ENCODE measurements at places on chromosomes 12 and 14.

- DNase-seq: peak; percentile 38
Measured at GRCh38 chr14:50064993-50065392, 51.4 kb downstream of the VCPKMT start.

- DNase-seq: no peak
Measured at GRCh38 chr12:81150382-81150781, 72.5 kb downstream of the ACSS3 start.

DNA sequence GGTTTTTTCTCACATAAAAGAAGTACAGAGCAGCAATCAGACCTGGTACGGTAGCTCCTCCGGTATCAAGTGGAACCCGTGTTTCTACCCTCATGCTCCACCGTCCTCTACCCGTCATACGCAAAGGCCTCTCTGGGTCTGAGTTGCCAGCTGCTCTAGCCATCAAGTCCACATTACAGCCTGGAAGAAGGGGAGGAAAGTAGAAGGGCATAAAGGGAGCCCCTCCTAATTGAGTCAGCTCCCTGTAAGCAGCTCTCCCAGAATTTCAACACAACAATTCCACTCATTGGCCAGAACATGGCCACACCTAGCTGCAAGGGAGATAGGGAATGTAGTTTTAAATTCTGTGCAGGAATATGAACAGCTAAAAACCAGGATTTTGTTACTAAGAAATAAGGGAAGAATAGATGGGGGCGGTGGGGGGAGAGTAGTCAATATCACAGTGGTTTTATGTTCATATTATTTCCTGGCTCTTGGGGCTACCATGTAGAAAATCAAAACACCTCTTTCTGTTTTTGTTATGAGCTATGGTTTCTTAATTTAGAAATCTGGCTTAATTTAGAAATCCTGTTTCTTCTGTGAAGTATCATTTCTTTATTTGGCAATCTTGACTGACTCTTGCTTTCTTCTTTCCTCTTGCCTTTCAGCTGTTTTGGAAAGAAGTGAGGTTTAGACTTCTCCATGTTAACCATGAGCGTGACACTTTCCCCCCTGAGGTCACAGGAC, 103.9 kb downstream of the AKAP6 start:
- DNase-seq: no peak

DNA sequence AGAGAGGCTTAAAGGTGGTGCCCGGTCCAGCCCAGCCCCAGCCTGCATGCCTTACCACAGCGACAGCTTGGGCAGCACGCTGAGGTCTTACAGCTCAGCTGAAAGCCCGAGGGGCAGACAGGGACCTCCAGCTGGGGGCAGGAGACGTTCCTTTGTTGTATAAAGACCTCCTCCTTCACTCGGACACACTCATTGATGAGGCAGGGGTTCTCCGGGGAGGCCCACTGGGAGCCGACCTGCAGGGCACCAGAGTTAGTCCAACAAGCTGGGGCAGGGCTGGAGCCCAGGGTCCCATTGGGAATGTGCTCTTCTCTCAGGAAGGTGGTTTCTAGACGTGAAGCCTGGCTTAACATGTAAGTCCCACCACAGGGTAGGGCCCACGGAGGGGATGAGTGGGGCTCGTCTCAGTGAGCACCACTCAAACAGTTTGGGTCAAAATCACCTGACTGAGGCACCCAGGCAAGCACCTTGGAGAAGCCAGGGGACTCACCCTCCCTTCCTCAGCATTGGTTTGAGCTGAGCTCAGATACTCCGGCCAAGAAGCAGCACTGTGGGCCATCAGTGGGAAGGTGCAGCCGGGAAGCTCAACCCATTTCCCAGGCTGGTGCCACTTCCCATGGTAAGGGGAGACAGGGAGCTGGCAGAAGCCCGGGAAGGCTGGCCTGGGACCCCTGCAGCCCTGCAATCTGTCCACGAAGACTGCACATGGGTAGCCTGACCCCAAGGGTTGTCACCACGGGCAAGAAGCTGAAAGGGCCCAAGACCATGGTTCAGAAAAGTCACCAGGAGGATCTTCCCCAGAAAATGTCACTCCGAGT, 24.3 kb upstream of the ANO2 start:
- no peak for DNase-seq

DNA sequence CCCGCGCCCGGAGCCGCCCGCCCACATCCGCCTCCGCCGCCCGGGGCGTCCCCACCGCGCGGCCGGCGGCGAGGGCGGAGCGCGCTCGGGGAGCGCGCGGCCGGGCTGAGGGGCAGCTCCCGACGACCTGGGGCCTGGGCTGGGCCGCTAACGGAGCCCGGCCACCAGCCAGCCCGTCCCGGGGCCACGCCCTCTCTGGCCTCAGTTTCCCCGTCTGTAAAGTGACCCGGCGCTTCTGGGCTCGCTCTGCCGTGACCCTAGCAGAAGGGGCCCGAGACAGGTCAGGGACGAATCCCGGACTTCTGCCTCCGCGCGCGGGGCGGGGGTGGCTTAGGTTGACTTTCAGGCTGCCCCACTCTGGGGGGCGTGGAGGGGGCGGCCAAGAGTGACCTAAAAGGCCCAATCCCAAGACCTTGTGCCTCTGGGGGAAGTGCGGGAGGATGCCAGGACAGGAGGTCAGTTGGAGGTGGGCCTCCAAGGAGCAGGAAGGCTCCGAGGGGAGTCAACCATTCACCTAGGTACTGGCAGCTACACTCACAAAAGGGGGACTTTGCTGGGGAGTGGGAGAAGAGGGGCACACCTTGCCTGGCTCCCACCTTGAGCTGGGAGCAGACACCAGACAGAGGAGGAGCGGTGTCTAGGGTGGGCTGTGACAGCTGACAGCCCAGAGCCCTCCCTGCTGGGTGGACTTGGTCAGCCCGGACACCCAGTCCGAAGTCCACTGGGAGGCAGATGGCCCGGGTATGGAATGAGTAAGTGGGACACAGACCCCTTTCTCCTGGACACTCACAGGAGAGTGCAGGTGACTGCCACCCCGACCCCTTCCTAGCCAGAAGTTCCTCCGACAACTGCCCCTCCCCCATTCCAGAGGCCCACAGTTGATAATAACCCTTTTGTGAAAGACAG, 486 bp upstream of the AKT1 start:
- peak; percentile 47 for DNase-seq

DNA sequence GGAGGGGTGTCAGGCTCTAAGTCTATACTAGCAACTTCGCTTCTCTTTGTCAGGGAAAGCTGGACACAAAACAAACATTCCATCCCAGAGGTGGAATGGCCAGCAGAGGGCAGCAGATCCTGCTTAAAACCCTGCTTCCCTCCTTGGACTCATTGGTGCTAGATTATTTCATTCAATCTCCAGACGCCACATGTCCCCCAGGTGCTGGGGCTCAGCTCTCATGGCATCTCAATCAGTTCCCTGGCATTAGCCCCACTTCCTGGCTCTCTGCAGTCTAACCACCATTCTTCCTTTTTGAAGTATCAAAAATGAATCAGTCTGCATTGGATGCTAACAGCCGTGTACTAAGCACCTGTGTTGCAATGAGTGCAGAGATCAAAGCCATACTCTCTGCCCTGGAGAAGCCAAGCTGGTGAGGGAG, 8.1 kb upstream of the PPP1R1A start:
- peak; percentile 57 for DNase-seq

DNA sequence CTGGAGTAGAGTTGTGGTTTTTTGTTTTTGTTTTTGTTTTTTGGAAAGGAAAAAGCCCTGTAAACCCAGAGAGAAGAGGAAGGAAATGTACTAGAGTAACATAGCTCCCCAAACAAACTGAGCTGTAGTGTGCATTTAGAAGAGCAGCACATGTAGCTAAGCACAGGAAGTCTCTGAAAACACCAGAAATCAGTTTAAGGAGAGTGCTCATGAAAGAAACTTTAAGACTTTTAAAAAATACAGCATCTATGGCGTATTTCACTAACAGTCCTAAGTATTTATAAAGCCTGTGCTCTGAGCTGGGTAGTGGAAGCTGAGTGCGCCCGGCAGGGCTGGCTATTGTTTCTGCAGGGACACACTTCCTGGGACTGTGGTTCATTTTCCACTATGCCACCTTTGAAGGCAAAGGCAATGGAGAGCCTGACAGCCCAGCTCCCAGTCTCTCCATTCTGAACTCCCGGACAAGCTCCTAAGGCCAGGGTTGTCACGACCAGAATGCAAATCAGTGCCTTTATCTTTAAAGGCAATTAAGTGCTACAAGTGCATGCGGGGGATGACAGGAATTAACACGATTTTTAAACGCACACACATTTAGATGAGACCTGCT, 45.4 kb downstream of the NIN start:
- DNase-seq: no peak

- peak; percentile 4 for DNase-seq
Measured at GRCh38 chr14:39988939-39989338, 556.7 kb upstream of the FBXO33 start.

GRCh38 chr12:55686366-55687010, 21.2 kb downstream of the ITGA7 start:
- no peak for DNase-seq

- DNase-seq: no peak
Measured at GRCh38 chr12:27000961-27001360, 13.2 kb downstream of the TM7SF3 start.

DNA sequence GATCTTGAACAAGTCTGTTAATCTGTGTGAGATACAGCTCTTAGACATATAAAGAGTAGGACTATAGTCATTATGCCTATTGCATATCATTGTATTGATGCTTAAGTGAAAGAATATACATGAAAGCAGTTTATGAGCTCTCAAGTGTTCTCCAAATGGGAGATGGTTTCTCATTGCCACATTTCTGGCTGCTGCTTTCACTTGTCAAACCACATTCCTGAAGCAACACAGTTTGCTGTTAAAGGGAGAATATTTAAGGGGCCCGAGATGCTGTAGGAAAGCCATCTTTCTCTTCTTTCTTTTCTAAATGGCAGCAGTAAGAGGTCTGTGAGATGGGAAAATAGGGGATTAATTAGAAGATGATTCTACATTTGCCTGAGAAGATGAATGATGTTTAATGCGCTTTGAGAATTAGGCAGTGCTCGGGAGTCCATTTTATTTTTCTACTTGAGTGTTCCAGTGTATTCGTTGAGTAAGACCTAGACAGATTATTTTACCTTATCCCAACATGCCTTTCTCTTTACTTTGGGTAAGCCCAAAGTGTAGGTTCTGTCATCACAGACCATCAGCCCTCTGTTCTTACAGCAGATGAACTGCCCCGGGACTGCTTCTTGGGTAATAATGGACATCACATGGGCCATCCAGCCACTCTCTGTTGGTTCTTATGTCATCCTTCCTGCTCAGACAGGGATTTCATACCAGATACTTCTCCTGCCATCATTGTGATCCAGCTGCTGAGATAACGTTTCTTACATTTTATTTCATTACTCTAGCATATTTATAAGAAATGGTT, 35.6 kb downstream of the ANO4 start:
- no peak for DNase-seq

- no peak for DNase-seq
Measured at GRCh38 chr14:95398630-95399547, 79.2 kb upstream of the CLMN start.

- no peak for DNase-seq
Measured at GRCh38 chr14:72598306-72598705, 295.6 kb downstream of the DPF3 start.

- no peak for DNase-seq
Measured at GRCh38 chr14:54465654-54466053, 23.1 kb downstream of the GMFB start.

- DNase-seq: no peak
Measured at GRCh38 chr14:91128699-91129098, 14.8 kb downstream of the DGLUCY start.

GRCh38 chr12:110686294-110686903, 2.5 kb downstream of the HVCN1 start:
- no peak for DNase-seq

DNA sequence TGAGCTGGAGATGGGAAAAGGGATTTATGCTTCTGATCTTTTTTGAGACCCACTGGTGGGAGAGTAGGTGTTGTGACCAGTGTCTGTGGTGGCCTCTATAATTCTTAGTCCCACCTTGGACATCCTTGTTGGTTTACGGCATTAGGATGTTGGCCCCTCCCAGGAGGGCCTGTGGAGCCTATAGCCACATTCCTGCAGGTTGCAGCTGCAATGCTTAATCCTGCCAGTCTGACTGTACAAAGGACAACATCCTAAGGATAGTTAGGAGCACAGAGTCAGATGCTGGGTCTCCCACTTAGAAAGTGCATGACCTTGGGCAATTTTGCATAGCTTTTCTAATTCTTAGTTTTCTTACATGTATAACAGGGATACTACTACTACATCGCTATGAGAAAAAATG, 150.9 kb upstream of the SLC38A2 start:
- no peak for DNase-seq

DNA sequence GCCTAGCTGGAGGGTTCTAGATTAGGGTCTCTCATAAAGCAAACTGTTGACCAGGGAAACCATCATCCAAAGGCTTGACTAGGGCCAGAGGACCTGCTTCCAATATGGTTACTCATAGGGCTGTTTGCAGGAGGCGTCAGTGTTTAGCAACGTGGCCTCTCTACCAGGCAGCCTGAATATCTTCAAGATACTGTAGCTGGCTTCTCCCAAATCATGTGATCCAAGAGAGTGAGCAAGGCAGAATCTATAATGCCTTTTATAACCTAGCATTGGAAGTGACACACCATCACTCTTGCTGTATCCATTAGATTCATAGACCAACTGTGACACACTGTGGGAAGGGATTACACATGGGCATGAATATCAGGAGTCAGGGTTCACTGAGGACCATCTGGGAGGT, 17.3 kb downstream of the TPH2 start:
- DNase-seq: peak; percentile 63

- DNase-seq: no peak
Measured at GRCh38 chr14:23164250-23164649, 19.2 kb downstream of the SLC7A8 start.

GRCh38 chr12:95506707-95507523, 33.0 kb downstream of the METAP2 start:
- DNase-seq: peak; percentile 6

- DNase-seq: peak; percentile 25
Measured at GRCh38 chr14:31127690-31128089, 79.9 kb downstream of the HECTD1 start.

GRCh38 chr14:101222362-101223070, 319.0 kb upstream of the RTL1 start:
- DNase-seq: no peak

GRCh38 chr12:43444940-43445564, 107.0 kb downstream of the ADAMTS20 start:
- peak; percentile 62 for DNase-seq

DNA sequence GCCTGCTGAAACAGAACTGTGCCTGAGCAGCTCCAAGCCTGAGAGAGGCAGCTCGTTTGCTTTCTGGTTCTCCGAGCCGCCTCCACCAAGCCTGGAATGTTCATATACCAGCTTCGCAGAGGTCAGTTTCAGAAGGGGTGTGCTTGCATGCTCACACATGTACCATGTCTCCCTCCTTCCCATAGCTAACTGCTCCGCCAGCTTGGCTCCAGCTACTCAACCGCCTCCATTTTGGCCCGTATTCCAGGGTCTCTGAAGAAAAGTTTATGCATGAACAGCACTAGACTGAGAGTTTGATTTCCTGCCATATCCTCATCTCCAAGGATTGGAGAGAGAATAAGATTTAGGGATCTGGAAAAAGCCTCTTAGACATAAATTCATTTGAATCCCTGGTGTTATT, 103.7 kb downstream of the SMOC1 start:
- no peak for DNase-seq

- DNase-seq: no peak
Measured at GRCh38 chr12:13851828-13852227, 129.6 kb downstream of the GRIN2B start.

- DNase-seq: peak; percentile 47
Measured at GRCh38 chr14:77000340-77001270, 27.9 kb downstream of the IRF2BPL start.

GRCh38 chr14:39704594-39704993, 272.4 kb upstream of the FBXO33 start:
- DNase-seq: no peak

- peak; percentile 77 for DNase-seq
Measured at GRCh38 chr12:21428241-21428640, 9.2 kb upstream of the PYROXD1 start.

GRCh38 chr12:2251526-2252209, 198.9 kb downstream of the CACNA1C start:
- no peak for DNase-seq

Data from iris pigment epithelial cell (primary cell).